Mesenteric fat pad (tissue), 1 donor: ENCODE measurements at places on chromosomes 5 and 9. TPM values are rescaled to one million over a fixed set of nuclear protein-coding genes. Genes with fewer than 3 reads are reported as not detected.

GRCh38 chr9:77680581-77680980, 32.5 kb upstream of the GNA14 start:
- no peak for DNase-seq

- DNase-seq: no peak
Measured at GRCh38 chr5:5492087-5492933, 69.8 kb downstream of the ICE1 start.

DNA sequence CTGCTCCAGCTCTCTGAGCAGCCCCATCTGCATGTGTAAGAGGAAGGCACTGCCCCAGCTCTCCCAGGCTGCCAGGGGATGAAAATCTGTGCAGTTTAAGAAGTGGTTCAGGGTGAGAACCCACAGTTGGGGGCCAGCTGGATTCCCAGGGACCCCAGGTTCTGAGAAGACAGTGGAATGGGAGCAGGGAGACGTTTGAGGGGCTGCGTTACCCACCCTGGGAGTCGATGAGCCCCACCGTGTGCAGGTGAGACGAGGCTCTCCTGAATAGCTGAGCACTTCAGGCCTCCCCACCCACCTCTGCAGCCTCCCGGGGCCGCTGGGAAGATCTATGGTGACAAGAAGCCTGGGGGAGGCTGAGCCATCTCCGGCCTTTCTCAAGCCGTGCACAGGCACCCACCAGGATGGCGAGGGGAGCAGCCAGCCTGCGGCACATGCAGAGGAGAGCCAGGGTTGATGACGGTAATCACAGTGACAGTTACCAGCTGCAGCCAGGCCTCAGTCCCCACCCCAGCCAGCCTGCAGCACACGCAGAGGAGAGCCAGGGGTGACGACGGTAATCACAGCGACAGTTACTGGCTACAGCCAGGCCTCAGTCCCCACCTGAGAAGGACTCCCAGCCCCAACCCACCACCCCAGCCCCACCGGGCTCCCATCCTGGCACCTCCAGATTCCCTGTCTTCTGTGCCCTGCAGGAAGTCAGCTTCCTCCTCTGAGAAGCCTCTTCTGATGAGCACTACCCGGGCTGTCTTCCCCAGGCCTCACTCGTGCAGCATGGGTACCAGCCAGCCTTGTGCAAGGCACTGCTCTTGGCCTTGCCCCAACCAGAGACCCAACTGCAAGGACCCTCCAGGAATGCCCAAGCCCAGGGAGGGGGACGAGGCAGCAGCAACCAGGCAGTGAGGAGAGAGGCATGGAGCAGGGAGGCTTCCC, 150.8 kb upstream of the PPP1R26 start:
- peak; percentile 79 for DNase-seq

DNA sequence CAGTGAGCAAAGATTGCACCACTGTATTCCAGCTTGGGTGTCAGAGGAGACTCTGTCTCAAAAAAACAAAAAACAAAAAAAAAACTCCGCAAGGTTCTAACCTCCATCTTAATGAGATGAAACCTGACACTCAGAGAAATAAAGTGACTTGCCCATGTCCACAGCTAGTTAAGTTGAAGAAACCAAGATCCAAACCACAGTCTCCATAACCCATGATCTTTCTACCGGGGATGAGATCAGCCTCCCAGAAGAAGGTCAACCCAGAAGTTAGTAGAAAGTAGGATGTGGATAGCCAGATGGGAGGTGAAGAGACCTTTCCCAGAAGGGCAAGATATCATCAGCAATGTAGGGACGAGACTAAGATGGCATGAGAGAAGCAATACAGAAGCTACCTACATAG, 140.4 kb upstream of the ADRA1B start:
- no peak for DNase-seq

GRCh38 chr9:8890695-8891094, 1091.1 kb upstream of the DMAC1 start:
- DNase-seq: no peak

DNA sequence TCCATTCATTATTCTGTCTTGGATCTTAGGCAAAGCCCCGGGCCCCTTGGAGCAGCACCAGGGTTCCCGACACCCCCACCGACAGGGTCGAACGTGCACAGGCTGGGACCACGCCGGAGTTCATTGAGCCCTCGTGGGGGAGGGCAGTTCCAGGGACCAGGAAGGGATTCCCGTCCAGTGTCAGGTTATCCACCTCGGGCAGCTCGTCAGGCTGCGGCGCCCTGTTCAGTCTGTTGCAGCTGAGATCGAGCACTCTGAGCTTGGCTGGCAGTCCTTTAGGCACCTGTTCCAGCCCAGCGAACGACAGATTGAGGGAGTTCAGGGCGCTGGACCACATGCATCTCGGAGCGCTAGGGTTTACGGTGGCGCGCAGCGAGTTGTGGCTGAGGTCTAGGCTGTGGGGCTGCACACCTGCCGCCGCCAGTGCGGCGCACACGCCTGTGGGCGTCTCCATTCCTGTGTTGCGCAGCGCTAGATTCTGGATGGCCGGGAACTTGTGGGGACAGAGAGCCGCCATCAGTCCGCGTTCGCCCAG, 1.1 kb downstream of the CD14 start:
- no peak for DNase-seq

GRCh38 chr5:112351225-112351624, 67.9 kb downstream of the EPB41L4A start:
- no peak for DNase-seq

C9orf72 gene
- total RNA-seq: 24.6 TPM

- DNase-seq: peak; percentile 69
Measured at GRCh38 chr5:997001-997474, 11.6 kb upstream of the NKD2 start.

DNA sequence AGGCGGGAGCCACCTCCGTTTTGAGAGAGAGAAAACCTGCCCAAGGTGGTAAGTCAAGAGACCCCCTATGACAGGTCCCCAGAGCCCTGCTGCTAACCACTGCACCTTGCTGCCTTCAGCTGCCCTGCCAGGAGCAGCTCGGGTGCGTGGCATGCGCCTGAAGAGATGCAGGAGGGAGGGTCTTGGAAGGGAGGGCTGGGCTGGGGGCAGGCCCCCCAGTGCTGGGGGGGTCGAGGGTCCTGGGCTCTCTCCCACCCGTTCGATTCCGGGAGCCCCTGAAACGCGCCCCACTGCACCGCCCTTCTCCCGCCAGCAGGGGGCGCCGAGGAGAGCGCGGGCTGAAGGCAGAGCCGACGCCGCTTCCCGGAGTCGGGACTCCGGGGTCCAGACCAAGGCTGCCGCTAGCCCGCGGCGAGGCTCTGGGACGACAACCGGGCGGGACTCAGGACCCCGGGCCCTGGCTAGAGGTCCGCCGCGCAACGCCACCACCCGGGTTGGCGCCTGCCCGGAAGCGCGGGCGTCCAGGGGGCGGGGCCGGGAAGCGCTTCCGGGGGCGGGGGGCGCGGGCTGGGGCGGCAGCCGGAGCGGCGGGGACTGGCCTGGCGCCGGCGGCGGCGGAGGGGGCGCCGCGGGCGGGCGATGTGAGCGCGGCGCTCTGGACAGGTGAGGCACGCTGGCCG, at the start of gene ZBTB34:
TSS of gene ZBTB34 (plus strand) at position 563 of the 680 bp plus-strand sequence. CDS start 18,761 bp downstream, outside the sequence.
- DNase-seq: peak; percentile 92

DNA sequence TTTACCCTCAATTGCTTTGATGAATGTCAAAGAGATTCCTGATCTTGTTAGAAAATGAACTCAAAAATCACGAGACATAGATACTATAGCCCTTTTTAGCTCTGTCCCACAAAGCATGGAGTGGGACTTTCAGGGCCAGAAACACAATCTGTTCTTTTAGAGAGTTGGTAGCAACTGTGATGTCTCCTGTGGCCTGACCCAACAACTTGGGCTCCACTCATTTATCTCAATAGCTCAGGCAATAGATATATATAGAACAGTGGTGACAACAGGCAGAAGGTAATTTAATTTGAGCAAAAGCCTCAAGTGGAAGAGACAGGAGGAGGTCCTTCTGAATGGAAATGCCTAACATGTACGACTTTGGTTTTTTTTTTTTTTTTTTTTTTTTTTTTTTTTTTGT, 25.2 kb downstream of the TLR4 start:
- DNase-seq: no peak

DNA sequence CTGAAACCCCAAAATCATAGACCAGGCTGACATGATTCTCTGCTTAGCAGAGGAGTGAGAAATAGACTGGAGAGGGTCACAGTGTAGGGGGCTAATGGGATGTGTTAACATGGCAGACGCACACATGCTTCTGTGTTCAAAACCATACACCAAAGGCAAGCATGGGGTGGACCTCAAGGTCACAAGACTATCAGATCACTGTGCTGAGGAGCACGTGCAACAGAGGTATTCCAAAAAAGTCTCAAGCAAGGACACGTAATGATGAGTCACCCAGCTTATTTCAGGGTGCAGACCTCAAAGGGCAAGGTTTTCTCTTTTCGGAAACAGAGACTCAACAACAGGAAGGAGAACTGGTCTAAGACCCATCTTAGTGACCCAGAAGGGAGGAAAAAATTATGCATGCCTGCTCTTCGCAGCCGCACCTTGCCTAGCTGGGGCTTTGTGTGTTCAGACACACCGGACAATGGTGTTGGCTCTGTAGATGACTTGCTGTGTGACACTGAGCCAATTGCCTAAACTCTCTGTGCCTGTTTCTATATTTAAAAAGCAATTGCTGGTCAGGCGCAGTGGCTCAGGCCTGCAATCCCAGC, 20.3 kb downstream of the WHRN start:
- no peak for DNase-seq

GRCh38 chr9:125428060-125428901, 166.7 kb downstream of the GAPVD1 start:
- DNase-seq: no peak

- no peak for DNase-seq
Measured at GRCh38 chr5:119445544-119445943, 6.8 kb upstream of the HSD17B4 start.

HTR1A gene
- not detected for total RNA-seq

GABRA6 gene
- total RNA-seq: not detected

DNA sequence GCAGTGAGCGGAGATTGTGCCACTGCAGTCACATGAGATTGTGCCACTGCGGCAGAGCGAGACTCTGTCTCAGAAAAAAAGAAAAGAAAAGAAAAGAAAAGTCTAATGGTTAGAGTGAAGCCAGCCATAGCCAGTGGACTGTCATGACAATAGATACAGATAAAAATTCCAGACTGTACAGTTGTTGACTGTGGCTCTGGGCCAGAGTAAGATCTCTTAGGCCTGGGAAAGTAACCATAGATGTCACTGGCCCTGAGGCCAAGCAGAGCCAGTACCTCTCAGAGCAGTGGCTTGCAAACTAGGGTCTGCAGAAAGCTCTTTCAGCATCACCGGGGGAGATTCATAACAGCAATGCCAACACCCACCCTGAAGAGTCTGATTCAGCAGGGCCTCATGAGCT, 44.1 kb upstream of the SUB1 start:
- DNase-seq: no peak
